ENCODE measurements at places on chromosomes 5 and 9. TPM values are rescaled to one million over a fixed set of nuclear protein-coding genes. Genes with fewer than 3 reads are reported as not detected.

GRCh38 chr5:80093796-80094195 lies 58.6 kb downstream of the THBS4 start:
- no peak for DNase-seq

Gene GMCL2
- not detected for total RNA-seq

DNA sequence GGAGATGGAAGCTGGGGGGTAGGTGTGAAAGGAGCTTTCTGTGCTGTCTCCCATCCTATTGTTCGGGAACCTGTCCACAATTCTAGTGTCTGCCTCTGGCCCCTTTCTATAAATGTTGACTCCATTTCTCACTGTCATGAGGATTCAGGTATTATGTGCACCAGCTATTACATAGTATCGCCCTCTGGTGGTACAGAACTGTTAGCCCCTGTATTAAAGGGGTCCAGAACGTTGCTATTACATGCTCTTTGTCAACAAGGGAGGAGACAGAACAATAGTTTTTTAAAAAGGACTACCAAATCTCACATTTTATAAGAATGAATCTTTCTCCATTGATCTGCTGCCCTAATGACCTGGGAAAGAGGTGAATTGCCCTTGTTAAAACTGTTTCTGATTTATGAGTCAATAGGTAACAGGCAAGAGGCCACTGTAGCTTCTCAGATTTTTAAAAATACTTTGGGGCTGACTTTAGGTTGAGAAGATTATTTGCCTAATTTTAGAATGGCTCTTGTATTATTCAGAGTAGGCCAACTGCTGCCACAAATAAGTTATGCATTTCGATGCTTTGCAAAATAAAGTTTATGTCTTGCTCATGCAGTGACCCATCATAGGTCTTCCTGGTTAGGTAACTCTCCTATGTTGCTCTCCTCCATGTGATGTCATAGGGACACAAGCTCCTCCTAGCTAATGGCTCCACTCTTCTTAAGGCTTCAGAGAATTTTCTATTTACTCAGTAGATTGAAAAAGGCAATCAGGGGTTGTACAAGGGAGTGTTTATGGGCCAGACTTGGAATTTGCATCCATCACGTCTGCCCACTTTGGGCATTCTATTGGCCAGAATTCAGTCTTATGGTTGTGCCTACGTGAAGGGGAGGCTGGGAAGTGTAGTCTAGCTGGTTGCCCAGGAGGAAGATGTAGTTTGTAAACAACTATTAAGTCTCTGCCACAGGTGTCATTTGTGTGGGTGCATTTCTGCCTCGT lies 20.8 kb downstream of the DCANP1 start:
- no peak for DNase-seq

Gene CTXN3
- total RNA-seq: not detected

DNA sequence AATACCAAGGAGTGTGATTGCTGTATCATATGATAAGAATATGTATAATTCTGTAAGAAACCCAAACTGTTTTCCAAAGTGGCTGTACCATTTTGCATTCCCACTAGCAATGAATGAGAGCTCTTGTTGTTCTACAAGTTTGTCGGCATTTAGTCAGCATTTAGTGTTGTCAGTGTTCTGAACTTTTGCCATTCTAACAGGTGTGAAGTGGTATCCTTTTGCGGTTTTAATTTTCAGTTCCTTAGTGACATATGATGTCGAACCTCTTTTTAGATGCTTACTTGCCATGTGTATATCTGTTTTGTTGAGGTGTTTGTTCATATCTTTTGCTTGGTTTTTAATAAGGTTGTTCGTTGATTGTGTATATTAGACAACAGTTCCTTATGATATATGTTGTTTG lies 296.3 kb upstream of the IZUMO3 start:
- no peak for DNase-seq

DNA sequence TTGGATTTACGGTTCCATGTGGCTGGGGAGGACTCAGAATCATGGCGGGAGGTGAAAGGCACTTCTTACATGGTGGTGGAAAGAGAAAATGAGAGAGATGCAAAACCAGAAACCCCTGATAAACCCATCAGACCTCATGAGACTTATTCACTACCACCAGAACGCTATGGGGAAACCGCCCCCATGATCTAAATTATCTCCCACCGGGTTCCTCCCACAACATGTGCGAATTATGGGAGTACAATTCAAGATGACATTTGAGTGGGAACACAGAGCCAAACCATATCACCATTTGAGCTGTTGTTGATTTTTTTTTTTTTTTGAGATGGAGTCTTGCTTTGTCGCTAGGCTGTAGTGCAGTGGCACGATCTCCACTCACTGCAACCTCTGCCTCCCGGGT lies 16.5 kb downstream of the DAB2IP start:
- DNase-seq: no peak

Gene PCDHB2
- total RNA-seq: 0.08 TPM

DNA sequence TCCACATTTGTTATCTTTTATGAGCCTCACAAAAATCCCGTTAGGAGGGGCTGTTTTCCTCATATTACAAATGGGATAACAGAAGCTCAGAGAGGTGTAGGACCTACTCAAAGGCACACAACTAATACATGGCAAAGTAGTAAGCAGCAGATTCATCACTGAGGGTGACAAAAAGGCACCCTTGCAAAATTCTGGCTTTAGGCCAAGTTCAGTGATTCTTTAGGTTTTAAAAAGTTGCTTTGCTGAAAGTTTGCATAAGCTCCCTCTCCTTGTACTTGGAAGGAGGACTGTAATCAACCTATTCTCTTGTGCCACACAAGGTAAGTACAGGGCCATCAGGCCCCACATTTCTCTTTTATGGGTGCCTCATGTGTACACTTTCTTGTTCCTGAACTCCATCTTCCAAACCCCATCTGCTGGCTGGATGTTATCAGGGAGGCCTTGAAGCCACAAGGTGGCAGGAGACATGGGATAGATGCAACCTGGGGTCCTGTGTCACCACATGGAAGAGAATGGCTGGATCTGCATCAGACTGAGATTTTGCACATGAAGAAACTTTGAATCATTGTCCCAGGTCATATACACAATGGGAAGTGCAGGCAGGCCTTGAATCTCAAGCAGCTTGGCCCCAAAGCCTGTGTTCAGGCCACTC lies 311.6 kb downstream of the MSX2 start:
- DNase-seq: no peak

Gene PDCD1LG2
- total RNA-seq: 0.73 TPM

DNA sequence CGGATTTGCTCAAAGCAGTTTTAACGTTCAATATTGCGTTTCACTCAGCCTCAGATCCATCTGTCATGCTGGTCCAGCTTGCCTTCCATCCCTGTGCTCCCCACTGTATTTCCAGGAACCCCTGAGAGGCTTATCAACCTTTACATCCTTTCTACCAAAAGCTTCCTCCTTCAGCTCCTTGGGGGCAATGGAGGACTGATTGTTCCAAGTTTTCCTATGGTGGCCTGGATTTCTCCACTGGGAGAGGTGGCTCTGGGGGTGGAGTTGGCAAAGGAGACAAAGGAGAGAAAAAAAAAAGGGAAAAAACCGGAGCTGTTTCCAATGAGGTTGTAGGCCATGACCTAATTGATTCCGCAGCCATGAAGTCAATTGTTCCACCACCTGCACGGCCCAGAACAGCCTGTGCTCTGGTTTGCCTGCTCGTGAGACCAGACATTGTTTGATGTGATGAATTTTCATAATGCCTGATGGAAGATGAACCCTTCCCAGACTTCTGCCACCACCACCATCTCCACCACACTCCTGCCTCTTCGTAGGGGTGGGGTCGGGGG lies 54.1 kb downstream of the ABLIM3 start:
- DNase-seq: peak; percentile 69

DNA sequence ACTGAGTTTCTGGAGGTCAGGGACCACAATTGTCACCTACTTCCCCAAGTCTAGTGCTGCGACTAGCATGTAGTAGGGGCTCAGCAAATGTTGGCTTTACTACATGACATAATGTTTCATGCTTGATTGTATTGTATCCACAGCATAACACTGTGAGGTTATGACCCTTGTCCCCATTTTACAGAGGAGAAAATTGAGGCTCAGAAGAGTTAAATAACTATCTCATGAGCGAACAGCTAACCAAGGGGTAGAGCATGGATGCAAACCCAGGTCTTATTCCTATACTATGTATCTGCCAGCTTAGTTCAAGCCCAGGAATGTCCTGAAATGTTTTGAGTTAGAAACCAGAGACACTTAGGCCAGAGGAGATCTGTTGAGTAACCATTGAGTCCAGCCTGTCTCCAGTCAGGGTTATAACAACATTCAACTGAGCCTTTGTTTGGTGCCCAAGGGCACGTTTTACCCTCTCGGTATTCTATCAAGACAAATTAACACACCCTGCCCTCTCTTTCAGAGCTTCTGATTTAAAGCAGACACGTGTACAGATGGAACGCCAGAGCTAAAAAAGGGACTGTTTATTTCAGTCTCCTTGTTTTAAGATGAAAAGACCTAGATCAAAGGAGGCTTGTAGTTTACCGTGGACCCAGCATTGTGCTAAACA lies 16.5 kb downstream of the ANGPTL2 start:
- no peak for DNase-seq

DNA sequence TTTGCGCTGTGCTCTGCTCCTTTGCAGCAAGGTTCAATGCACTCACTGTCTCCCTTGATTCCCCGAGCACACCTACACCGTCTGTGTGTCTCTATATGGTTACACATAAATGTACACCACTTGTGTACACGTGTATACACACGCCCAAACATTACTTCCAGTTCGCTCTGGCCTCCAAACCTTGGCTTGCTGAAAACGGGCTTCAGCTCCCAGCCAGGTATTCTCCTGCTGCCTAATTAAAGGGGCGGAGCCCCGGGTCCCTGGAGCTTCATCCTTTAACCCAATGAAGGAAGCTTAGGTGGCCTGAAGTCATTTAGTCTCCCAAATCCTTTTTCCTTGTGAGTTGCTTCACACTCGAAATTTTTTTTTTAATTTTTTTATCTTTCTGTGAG lies 4.6 kb downstream of the ISL1 start:
- no peak for DNase-seq

Gene C5orf46
- total RNA-seq: not detected

DNA sequence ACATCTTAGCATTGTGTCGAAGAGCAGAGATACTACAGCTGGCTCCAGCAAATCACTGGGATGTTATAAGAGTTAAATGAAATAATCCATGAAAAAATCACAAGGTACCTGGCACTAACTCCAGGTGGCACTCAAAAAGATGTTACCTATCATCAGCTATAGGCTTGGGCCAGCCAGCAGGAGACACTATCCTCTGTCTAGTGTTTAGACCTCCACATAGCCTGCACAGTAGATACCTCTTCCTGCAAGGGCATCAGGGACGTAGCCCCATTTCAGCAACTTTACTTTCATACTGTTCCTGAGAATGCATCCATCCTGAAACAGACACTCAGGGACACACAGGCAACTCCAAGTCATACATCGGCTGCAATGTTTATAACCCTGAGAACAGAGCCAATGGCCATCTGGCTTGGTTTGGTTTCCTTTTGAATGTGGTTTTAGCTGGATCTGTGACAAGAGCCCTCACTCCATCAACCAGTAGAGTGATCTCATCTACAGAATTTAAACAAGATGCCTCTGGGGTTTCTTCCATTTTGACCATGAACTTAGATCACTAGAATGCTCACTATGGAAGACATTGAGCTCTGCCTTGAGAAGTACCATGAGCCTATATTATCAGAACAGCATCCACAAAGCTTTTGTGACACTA lies 69.9 kb downstream of the TLE1 start:
- DNase-seq: no peak

Gene STXBP1
- total RNA-seq: 3.8 TPM

GRCh38 chr5:36392818-36393217 lies 91.1 kb upstream of the RANBP3L start:
- no peak for DNase-seq

DNA sequence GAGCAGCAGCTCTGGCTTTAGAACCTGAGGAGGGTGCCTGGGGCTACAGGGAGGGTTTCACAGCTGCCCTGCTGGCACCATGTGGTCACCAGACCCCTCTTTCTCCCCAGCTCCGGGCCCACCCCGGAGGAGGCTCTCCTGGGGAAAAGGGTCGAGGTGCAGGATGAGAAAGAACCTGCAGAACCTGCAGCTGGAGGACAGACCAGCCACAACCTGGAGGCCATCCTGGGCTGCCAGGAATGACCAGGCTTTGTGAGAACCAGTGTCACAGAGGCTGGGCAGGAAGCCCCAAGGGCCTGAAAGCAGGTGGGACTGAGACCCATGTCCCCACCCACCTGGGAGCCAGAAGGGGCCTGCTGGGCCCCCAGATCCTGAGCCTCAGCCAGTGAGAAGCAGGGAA lies 23.0 kb downstream of the SEMA4D start:
- DNase-seq: peak; percentile 39

- peak; percentile 75 for DNase-seq
Measured at GRCh38 chr5:132839426-132840301, 9.2 kb upstream of the SHROOM1 start.

DNA sequence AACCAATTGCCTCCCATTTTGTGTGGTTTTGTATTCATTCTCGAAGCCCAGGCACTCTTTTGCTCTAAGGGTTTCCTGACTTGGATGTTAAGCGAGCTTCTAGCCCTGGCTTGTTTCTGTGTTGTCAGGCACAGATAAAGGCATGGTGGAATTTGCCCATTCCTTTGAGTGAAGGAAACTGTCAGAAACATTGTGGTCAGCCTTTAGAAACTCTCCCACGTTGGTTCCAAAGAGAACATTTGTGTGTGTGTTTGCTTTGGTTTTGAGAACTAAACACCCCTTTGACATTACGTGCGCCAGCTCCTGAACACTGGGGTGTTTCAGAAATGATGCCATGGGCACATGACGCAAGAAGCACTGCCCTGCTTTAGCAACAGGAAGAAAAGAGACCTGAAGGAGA lies 320.9 kb downstream of the NTRK2 start:
- no peak for DNase-seq

- no peak for DNase-seq
Measured at GRCh38 chr5:64018966-64019365, 56.7 kb upstream of the HTR1A start.

Gene LYSMD3
- total RNA-seq: 12.6 TPM

GRCh38 chr9:114488398-114489129 lies 16.7 kb downstream of the WHRN start:
- no peak for DNase-seq

DNA sequence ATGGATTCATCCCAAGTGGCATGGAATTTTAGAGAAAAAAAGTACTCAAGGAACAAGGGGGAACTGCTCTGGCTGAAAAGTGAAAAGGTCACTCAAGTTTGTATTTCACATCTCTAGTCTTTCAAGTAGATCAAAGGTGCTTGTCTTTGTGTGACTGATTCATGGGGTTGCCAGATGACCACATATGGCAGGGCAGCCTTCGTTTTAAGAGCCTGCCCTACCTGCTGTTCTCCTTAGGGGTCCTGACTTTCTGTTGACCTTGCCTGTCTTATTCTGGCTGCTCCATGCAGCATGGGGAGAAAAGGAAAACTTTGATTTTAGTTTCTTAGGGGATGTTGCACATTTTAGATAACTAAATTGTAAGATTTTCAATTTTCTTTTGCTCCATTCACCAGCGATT lies 877.7 kb downstream of the TLE1 start:
- DNase-seq: no peak

All from left lobe of liver (tissue), 2 donors.